ENCODE measurements at places on chromosomes 7 and 10.

DNA sequence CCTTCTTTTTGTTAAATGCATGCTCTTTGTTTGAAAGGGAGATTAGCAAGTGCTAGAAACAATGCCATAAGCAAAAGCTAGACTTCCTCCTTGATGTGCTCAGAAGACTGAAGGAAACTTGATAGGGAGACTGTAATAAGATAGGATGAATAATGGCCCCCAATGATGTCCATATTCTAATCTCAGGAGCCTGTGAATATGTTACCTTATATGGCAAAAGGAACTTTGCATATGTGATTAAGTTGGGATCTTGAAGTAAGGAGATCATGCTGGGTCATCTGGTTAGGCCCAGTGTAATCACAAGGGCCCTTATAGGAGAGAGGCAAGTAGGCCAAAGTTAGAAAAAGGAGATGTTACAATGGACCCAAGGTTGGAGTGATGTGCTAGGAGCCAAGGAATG, 13.6 kb upstream of the LIPM start:
- DNase-seq = no peak

DNA sequence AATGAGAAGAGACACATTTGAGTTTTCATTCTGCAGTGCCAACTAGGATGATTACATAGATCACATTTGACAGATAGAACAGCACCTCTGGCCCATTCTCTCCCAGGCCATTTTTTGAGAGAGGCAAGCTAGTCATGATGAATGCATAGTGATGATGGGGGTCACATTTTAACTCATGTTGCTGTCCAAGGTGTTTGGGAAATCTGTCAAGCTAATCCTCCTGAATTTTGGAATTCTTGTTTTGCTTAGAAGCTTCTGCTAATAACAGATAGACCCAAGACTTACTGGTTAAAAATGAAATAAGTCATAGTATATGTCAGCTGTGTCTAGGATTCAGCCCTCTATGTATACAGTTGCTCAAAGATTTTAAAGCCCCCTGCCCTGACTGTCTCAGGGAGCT, 101.0 kb downstream of the PTPN20 start:
- DNase-seq = no peak

DNA sequence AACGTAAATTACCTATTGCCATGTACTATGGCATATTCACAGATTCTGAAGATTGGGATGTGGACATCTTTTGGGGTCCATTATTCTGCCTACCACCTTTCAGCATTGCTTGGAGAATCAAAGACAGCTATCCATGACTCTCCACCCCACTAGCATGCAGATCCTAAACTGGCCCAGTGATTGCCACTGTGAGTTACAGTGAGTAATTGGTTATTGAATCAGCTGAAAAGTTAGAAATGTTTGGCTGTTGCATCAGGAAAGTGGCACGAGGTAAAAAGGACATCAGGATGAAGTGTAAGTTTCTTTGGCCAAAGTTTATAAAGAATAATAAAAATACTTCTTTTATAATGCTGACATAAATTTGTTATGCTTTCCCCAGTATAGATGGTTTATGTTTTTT, 148.2 kb upstream of the ETV1 start:
- no peak for DNase-seq

GRCh38 chr7:134562136-134562535, 13.2 kb downstream of the AKR1B15 start:
- DNase-seq = peak; percentile 64

DNA sequence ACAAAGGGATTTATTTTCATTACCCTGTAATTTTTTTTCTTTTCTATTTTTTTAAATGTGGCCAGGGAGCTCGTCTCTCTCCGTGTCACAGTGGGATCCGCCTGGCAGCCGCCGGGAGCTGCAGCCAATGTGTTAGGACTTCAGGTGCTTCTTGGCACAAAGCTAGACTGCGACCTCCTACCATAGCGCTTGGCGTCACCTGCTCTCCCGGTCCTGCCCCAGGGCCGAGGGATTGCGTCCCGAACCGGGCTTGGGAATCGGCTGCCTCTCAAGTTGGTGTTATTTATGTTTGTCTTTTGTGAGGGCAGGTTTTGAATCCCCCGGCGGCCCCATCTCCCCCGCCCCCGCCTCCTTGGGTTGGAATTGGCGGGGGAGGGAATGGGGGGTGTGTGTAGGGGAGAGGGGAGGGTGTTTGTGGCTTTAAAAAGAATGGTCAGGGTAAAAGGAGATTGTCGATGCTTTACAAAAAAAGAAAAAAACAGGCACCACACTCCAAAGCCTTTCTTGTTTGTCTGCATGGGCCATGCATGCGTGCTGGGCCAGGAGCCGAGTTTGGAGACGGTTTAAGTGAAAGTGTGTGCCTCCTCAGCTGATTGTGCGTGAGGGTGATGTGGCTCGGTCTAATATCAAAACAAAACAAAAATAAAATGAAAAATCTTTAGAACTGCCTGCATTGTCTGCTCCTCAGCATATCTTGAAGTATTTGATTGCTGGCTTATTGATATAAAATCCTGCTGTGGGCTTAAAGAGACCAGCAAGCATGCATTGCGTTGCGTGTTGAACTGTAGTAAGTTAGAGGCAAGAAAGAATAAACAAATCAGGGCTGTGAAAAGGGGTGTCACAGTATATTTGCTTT, 1.2 kb downstream of the PPP1R9A start:
- DNase-seq = no peak

- DNase-seq = no peak
Measured at GRCh38 chr7:122145937-122146645, 2.0 kb upstream of the AASS start.

GRCh38 chr7:25857376-25858067, 294.5 kb upstream of the NFE2L3 start:
- DNase-seq = no peak

DNA sequence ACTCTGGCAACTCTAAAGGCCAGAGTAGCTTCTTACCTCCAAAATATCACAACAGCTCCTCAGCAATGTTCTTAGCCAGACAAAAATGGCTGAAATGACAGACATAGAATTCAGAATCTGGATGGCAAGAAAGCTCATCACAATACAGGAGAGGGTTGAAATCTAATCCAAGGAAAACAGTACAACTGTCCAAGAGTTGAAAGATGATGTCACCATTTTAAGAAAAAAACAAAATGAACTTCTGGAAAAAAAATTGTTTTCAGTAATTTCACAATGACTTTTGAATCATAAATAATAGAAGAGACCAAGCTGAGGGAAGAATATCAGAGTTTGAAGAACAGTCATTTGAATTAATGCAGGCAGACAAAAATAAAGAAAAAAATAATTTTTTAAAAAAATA, 479.5 kb downstream of the ZWINT start:
- DNase-seq = no peak

- no peak for DNase-seq
Measured at GRCh38 chr10:59754951-59755350, 1.7 kb upstream of the MRLN start.

- DNase-seq = no peak
Measured at GRCh38 chr10:104026762-104027161, 58.9 kb downstream of the COL17A1 start.

Data from GM04503 (cell line).